ENCODE measurements at places on chromosomes 1 and 21.

DNA sequence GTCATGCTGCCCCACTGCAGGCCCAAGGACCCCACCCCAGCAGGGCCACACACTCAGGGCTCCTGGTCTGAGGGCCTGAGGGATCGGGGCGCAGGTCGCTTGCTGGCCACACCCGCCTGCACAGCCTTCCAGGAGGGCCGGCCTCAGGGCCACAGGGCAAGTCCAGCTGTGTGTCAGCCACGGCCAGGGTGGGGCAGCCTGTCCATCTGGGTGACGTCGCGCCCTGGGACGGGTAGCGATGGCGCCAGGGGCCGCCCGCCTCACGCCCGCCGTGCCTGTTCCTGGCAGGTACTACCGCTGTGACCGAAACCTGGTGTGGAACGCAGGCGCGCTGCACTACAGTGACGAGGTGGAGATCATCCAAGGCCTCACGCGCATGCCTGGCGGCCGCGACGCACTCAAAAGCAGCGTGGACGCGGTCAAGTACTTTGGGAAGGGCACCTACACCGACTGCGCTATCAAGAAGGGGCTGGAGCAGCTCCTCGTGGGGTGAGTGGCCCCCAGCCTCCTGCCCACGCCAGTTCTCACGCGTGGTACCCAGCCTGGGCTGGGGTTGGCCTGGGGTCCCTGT is 2.5 kb downstream of the COL6A1 start:
- DNase-seq, result no peak

GRCh38 chr1:59413327-59413720 is 116.4 kb downstream of the FGGY start:
- DNase-seq, result no peak

DNA sequence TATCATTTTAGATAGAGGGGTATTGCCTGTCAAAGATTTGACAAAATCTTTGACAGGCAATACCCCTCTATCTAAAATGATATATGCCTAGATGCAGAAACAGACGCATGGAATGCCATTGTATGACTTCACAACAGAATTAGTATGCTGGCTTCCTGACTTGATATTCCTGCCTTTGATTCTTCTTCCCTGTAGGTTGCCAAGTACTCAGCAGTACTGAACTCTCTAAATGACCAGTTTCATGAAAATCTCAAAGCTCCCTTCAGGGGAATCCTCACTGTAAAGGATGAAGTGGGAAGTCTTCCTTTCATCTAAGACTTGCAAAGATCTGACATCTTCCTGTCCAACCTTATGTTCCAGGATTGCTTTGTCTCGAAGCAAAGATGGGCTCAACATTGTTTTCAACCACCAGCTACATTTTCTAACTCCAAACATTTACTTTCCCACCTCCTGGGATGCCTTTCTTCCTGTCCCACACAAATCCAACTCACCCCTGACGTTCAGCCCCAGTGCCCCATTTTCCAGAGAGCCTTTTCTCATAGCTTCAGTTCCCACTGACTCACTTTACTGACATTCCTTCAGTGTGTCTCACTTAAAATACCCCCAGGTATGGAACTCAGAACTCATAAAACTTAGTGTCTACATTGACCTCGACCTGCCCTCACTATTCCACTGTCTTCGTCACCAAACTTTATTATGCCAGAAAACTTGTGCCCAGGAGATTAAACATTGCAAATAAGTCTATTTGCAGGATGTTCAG is 67.3 kb upstream of the KCNJ6 start:
- DNase-seq, result no peak

GRCh38 chr21:44722731-44723130 is 11.4 kb upstream of the TSPEAR start:
- DNase-seq, result no peak

DNA sequence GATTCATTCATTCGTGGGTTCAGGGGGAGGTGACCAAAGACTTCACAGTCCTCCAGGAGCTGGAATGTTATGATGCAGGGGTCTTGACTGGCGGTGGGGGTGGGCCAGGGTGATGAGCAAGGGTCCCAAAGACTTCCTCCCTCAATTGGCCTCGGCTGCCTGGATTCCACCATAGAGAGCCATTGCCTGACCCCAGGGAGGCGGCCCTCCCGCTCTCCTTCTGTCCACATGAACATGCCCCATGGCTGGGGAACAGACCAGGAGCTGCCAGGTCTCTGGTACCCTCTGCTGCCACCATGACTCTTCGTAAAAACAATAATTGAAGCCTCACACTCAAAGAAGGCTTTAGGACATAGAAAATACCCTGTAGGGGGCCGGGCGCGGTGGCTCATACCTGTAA is 102.5 kb upstream of the CASZ1 start:
- DNase-seq, result no peak

DNA sequence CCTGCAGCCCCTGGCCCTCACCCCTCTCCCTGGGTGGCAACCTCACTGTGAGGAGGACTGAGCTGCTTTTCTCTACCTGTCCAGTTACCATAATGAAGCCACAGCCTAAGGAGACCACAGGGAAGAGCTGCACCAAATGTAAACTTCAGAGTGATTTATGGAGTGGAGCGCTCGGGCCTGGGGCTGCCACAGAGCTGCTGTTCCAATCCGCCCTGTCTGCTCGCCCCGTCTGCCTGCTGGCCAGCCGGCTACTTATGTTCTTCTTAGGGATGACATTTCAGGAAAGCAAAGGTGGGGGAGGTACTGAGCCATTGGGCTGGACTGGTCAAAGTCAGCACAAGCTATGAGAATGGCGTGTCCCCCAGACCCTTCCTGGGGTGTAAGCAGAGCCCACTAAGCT is 17.9 kb downstream of the SYT6 start:
- no peak for DNase-seq

GRCh38 chr1:66693856-66694255 is 58.4 kb upstream of the DYNLT5 start:
- no peak for DNase-seq

- no peak for DNase-seq
Measured at GRCh38 chr1:62090016-62090415, 104.6 kb upstream of the L1TD1 start.

- no peak for DNase-seq
Measured at GRCh38 chr21:43731891-43732711, 13.2 kb downstream of the PDXK start.

GRCh38 chr1:66984491-66984890 is 59.7 kb downstream of the MIER1 start:
- DNase-seq, result no peak

DNA sequence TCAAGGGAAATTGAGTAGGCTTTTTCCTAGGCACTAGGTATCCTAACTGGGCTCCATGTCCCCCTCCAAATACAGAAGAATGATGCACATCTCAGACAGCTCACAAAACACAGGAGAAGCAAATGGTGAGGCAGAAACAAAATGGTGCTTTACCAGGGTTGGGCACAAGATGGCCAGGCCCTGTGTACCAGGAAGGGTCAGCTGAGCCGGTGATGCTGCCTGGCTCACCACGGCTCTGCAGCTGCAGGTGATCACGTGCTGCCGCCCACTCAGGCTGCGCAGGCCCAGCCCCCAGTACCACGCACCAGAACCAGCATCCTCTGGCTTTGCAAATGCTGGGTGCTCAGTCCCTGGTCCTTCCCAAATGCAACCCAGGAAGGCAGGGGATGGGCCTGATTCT is 993 bp upstream of the DSCAM start:
- no peak for DNase-seq

GRCh38 chr1:41882486-41882885 is 36.2 kb downstream of the HIVEP3 start:
- DNase-seq, result no peak

- DNase-seq, result no peak
Measured at GRCh38 chr21:41733951-41734689, 32.7 kb downstream of the RIPK4 start.

- DNase-seq, result no peak
Measured at GRCh38 chr1:39283858-39284257, 79.4 kb downstream of the MACF1 start.

DNA sequence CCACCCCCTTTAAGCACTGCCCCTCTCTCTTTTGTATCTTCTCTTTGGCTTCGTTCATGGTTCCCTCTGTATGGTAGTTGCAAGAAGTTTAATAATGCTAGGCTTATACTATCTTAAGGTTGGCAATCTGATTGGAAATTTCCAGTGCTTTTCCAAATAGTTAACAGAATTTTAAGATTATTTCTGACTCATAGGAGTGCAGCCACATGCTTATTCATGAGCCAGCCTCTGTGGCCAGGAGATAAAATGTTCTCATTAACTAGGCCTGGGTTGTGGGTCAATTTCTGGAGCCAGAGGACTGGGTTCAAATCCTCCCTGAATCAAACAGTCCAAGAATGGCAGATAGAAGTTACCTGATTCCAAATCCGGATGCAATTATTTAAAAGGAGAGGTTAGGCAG is 103.1 kb downstream of the ATP6V1G3 start:
- DNase-seq, result no peak

- no peak for DNase-seq
Measured at GRCh38 chr1:57748719-57749118, 324.9 kb upstream of the DAB1 start.

DNA sequence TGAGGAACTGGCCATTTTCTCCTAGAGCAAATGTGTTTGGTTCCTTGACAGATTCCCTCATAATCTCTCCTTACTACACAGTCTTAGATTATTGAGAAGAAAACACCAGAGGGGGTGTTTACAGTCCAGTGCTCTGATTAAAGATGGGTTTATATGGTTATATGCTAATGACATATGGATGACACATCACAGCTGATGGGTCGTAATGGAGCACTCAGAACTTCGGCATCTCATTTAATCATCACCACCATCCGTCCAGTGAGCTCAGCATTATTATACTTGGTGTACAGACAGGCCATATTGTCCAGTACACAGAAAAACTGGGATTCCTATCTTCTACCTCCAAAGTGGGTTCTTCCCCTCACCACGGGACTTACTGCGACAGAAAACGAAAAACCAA is 22.3 kb upstream of the NR5A2 start:
- DNase-seq, result no peak

DNA sequence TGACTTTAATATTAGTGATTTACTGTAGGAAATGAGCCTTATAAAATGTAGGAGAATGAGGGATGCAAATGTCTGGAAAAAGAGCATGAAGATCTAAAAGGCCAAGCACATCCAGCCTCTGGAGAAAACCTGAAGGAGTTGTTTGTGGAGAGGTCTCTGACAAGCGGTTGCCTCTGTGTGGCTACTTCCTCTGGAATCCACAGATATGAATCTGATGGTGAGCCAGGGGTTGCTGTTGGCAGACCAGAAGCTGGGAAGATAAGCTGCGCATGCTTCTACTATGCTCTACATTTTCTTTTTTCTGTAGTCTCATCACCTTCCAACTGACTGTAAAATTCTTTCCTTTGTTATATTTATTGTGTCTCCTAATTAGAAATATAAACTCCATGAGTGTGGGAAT is 248.6 kb downstream of the OLFM3 start:
- no peak for DNase-seq

- no peak for DNase-seq
Measured at GRCh38 chr1:41487126-41488039, 2.9 kb upstream of the EDN2 start.

DNA sequence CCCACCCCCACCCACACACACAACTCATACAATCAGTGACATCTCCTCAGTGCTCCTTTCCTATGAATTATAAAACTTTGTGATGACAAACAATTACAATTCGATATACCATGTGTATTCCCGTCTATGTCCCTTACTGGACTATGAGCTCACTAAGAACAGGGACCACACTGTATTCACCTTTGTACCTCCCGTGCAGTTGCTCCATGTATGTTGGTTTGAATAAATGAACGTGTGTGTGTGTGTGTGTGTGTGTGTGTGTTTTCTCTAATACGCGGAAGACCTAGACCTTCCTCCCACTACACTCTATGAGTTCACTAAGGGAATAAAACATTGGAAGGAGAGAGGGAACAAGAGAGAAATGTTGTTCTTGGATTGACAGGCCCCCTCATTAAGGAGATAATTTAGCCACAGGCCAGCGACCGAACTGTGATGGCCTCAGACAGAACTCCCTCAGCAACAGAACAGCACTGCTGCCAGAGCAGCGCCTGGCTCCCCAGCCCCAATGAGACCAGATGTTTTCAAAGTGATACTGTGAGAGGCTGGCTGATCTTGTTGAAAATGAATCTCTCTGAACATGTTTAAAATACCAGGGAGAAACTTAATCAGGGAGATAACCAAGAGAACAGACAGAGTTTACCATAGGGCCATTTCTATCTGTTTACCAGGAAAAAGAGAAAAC is 21.7 kb downstream of the BCAR3 start:
- no peak for DNase-seq

GRCh38 chr21:45031571-45032191 is 42.7 kb upstream of the ADARB1 start:
- DNase-seq, result no peak

GRCh38 chr1:4652631-4653327 is 1.6 kb upstream of the AJAP1 start:
- DNase-seq, result peak; percentile 45

DNA sequence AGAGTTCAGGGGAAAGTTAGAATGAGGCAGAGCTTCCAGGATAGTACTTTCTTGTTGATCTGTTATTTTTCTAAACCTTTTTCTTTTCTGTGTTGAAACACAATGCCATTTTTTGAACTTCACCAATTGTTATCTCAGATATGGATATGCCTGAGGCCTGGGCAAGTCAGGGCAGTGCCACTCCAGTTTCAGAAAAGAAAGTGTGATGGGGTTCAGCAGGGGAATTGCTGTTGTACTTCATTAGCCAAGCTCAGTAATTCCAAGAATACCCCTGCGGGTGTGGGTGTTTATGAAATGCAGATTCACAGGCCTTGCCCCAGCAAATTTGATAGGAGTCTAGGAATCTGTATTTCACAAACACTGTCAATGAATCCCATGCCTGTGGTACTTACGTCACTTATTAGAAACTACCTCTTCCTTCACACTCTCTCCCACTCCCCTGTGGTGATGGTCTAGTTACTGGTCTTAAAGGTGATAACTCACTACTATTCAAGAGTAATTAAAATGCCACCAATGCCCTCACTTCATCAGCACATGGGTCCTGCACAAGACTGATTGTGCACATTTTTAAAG is 142.3 kb downstream of the PBX1 start:
- no peak for DNase-seq

DNA sequence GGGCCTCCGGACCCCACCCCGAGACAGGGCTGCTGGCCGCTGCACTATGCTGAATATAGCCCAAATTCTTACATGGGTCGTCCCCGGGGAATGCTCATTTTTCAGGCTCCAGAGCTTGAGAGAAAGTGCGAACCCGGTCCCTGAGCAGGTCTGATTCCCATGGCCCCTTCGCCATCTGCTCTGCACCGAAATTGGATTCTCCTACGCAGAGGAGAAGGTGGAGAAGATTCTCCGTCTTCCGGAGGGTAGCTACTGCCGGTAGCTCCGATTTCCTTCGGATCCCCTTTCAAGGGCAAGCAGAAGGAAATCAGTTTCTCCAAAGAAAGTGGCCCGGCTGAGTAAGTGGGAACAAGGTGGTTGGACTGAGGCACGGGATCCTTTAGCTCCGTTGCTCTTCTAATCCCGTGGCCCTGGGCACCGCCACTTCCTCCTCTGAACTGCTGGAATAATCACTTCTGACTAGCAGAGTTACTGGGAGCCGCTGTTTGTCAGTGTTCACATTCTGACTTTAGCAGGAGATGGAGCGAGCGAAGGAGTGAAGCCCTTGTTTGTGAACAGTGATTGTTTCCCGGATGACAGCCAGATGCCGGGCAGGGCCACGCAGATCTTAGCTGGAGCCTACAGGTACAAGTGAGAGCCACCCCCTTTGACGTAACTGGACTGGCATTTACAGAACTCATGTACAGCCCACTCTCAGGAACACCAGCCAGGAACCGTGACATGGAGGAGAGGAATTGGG is 1.1 kb upstream of the ZNF496 start:
- DNase-seq, result no peak
